ENCODE measurements at places on chromosomes 1 and 21. TPM values are rescaled to one million over a fixed set of nuclear protein-coding genes. Genes with fewer than 3 reads are reported as not detected.

The AQP10 gene
- not detected for total RNA-seq

The SPRR2A gene
- total RNA-seq = not detected

The KLF17 gene
- 0.50 TPM for total RNA-seq

The CYP4Z1 gene
- not detected for total RNA-seq

The C1orf115 gene
- total RNA-seq = 5.9 TPM

The SMCP gene
- total RNA-seq = not detected

The AK2 gene
- 168 TPM for total RNA-seq

All from A549 treated with AZD2906 at 1 μM for 4 hours (cell line).